CD14-positive monocyte (primary cell): ENCODE measurements at places on chromosomes 13 and 19.

DNA sequence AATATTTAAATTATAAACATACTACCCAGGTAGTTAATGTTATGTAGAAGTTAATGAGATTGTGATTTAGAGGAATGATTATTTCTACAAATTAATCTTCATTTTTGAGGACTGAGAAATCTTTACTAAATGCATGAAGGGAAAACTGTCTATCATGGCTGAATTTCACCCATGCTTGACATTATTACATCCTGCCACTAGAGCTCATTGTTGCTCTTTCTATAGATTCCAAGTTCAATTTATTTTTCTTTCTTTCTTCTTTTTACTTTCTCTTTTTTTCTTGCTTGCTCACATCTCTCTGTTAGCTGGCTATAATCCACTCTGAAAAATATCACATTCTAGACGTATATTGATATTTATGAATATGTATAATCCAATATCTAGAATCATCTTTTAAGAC, 505.0 kb upstream of the KLHL1 start:
- H3K4me3 ChIP-seq, result no peak overlapping the region
- H3K4me1 ChIP-seq, result no peaks in the 10 kb centered on the region
- no peaks in the 10 kb centered on the region for H3K36me3 ChIP-seq

- H3K4me3 ChIP-seq, result no peak overlapping the region
- H3K27ac ChIP-seq, result no peak overlapping the region
- DNase-seq, result no peak
- no peaks in the 10 kb centered on the region for H3K36me3 ChIP-seq
- no peaks in the 10 kb centered on the region for H3K4me1 ChIP-seq
- H3K27me3 ChIP-seq, result no peaks in the 10 kb centered on the region
Observed at GRCh38 chr13:78201411-78201810, 282.8 kb upstream of the EDNRB start.

DNA sequence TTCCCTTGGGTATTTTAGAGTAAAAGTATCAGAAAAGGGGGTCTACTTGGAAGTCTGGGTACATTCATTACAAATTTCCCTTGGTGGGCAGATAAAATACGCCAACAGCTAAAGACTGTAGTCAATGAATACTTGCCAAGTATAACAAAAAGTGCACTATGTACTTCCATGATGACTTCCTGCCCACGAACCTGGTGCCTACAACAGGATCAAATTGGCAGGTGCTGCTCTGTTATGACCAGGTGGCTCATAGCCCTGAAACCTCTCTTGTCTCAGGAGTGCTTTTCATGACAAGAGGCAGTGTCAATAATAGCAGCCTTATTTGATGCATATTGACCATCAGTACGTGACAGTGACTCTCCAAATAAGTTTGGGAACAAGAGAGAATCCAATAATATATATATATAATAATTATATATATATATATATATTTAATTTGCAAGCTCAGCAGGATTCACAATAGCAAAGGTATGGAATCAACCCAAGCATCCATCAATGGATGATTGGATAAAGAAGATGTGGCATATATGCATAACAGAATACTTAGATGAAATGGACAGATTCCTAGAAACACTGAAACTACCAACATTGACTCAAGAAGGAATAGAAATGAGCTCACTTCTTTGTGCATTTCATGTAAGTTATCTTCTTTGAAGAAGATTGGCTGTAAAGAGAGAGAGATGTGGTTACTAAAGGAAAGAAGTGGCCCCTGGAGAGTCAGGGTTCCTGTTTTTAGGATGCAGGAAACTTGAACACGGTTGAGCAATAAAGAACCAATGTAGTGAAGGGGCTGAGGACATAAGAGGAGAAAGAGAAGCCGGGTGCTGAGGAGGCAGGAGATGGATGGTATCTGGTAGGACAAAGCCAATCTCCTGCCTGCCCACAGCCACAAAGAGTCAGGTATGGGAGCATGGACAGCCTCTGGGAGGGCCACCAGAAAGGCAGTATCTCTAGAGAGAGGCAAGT, 52.0 kb upstream of the GTF2F2 start:
- H3K27me3 ChIP-seq, result no peaks in the 10 kb centered on the region
- peaks cover 6% of the 10 kb centered on the region for H3K4me1 ChIP-seq
- no peak overlapping the region for H3K4me3 ChIP-seq

DNA sequence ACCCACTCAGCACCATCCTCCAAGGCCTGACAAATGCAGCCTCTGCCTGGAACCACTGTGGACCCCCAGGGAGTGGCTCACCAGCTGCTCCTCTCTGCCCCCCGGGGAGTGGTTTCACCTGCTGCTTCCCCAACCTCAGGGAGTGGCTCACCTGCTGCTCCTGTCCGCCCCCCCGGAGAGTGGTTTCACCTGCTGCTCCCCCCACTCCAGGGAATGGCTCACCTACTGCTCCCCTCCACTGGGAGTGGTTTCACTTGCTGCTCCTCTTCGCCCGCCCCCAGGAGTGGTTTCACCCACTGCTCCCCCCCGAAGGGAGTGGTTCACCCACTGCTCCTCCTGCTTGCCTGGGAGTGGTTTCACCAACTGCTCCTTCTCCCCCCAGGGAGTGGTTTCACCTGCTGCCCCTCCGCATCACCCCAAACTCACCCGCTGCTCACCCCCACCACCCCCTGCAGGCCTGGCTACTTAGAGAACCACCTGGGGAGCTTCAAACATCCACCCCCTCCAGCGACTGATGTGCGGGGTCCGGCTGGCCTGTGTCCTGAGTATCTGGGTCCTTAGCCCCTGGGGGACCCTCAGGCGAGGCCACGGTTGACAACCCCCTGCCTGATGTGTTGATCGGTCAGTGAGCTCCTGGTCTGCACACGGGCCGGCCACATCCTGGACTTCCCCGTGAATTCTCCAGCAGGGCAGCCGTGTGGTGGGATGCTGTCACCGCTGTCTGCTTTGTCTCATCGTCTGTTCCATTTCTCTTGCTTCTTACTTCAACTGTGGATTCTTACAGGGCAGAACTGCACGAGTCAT, 14.6 kb upstream of the TMEM255B start:
- no peaks in the 10 kb centered on the region for H3K27me3 ChIP-seq
- H3K4me3 ChIP-seq, result no peak overlapping the region
- H3K27ac ChIP-seq, result no peak overlapping the region
- no peaks in the 10 kb centered on the region for H3K36me3 ChIP-seq
- peaks cover 22% of the 10 kb centered on the region for H3K4me1 ChIP-seq
- no peak for DNase-seq

- H3K4me1 ChIP-seq, result no peaks in the 10 kb centered on the region
- H3K36me3 ChIP-seq, result no peaks in the 10 kb centered on the region
- DNase-seq, result no peak
- no peak overlapping the region for H3K27ac ChIP-seq
- no peaks in the 10 kb centered on the region for H3K27me3 ChIP-seq
Observed at GRCh38 chr19:28999724-29000433, 213.1 kb downstream of the UQCRFS1 start.
